ENCODE measurements at places on chromosomes 11 and 22. TPM values are rescaled to one million over a fixed set of nuclear protein-coding genes. Genes with fewer than 3 reads are reported as not detected.

The CCDC88B gene
- polyA plus RNA-seq: 2.5 TPM

The TIMM10 gene
- polyA plus RNA-seq: 135 TPM

DNA sequence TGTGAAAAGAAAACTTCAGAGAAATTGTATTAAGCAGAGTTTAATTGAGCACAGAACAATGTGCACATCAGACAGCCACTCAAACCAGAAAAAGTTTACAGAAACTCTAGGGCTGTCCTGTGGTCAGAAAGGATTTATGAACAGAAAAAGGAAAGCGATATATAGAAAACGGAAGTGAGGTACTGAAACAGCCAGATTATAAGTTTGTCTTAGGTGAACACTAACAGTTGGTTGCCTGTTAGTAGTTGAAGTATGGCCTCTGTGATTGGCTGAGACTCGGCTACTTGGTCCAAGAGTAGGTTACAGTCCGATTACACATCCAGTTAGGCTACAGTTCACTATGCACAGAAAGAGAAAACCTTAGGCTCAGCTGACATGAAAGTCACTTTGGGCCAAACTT is 1232.5 kb upstream of the RAG2 start:
- H3K27me3 ChIP-seq: no peaks in the 10 kb centered on the region
- H3K4me3 ChIP-seq: no peak overlapping the region

DNA sequence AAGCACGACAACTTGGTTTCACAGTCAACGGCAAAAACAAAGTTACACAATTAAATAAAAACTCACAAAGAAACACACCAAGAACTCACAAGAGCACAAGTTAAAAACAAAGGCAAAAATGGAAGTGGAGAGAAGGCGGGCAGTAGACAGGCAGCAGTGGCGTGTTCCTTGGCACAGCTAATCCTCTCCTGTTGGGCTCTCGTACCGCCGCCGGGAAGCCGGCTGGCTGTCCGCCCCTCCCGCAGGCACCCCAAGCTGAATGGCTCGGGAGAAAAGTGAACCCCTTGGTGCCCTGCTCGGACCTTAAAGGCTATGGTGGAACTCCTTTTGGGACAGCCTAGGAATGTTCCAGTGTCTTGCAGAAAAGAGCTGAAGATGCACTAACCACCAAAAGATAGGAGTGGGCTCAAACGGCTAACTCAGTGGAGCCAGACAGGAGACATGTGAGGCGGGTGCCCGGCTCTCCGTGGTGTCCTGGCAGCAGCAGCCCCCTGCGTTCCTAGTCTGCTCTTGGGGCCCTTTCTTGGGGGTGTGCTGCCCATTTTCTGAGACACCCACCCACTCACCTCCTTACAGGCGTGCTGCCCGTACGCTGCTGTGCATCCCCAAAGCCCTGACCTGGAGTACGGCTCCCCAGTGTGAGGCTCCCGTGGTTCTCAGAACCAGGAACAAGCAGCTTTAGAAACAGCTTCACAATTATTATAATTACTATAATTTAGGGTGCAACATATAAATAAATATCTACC is 86.1 kb upstream of the BID start:
- H3K27me3 ChIP-seq: no peaks in the 10 kb centered on the region
- H3K4me1 ChIP-seq: no peaks in the 10 kb centered on the region
- DNase-seq: no peak
- no peak overlapping the region for H3K27ac ChIP-seq

DNA sequence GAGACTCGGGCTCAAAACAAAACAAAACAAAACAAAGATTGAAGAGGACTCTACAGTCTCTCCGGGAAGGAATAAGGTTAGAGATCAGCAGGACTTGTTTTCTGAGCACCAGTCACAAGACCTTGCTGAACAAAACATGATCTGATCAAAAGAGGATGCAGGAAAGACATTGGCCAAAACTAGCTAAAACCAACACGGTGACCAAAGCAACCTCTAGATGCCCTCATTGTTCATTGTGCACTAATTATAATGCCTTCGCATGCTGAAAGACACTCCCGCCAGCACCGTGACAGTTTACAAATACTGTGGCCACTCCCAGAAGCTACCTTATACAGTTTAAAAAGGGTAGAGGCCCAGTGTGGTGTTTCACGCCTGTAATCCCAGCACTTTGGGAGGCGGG is 15.7 kb upstream of the CHKA start:
- no peak overlapping the region for H3K27ac ChIP-seq
- no peak overlapping the region for H3K4me3 ChIP-seq
- DNase-seq: no peak
- H3K36me3 ChIP-seq: no peaks in the 10 kb centered on the region
- H3K4me1 ChIP-seq: no peaks in the 10 kb centered on the region
- H3K27me3 ChIP-seq: peaks cover 6% of the 10 kb centered on the region

DNA sequence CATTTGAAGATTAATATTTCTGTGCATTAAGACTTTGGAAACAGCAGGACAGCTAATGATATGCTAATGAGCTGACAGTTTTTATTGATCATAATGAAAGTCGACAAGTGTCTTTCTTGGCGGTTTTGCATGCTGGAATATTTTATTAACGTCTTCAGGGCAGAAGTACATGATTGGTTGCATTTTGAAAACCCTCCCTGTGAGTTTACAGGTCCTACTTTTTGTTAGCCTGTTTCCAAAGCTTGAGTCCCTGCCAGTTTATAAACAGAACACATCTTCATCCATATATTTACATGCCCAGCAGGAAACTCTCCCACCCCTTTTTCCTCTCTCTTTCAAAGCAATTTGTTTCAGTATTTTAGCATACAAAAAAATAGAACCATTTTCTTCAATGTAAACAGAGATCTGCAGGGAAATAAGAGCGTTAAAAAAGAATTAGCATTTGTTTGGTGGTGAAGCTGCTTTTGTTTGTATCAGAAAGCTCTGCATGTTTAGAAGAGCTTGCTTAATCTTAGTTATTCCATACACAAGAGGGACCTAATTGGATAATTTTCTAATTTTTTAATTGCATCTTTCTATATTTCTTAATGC is 243.6 kb downstream of the NELL1 start:
- H3K27ac ChIP-seq: no peak overlapping the region
- H3K36me3 ChIP-seq: no peaks in the 10 kb centered on the region
- H3K4me3 ChIP-seq: no peak overlapping the region
- no peak for DNase-seq
